Activated T-cell treated with anti-CD3 and anti-CD28 coated beads for 4 hours (primary cell): ENCODE measurements at places on chromosomes 3 and 15.

DNA sequence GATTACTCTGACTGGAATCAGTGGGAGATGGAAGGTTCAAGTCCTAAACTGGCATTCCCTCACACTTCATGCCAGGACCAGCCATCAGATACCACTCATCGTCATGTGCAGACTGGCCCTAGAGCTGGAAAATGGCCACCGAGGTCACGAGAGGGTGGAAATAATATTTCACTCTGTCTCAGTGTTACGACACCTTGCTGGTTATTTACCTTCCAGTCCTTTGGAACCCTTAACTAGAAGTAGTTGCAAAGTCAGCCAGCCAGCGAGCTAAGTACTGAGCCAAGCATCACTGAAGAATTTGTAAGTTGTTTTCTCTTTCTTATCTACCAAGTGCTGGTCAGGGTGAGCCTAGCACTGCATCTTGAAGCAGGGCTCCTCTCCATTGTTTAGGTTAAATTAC is 309.9 kb upstream of the RASGRP1 start:
- no peak for DNase-seq

GRCh38 chr3:54756330-54756731 is 171.5 kb downstream of the LRTM1 start:
- no peak for DNase-seq

DNA sequence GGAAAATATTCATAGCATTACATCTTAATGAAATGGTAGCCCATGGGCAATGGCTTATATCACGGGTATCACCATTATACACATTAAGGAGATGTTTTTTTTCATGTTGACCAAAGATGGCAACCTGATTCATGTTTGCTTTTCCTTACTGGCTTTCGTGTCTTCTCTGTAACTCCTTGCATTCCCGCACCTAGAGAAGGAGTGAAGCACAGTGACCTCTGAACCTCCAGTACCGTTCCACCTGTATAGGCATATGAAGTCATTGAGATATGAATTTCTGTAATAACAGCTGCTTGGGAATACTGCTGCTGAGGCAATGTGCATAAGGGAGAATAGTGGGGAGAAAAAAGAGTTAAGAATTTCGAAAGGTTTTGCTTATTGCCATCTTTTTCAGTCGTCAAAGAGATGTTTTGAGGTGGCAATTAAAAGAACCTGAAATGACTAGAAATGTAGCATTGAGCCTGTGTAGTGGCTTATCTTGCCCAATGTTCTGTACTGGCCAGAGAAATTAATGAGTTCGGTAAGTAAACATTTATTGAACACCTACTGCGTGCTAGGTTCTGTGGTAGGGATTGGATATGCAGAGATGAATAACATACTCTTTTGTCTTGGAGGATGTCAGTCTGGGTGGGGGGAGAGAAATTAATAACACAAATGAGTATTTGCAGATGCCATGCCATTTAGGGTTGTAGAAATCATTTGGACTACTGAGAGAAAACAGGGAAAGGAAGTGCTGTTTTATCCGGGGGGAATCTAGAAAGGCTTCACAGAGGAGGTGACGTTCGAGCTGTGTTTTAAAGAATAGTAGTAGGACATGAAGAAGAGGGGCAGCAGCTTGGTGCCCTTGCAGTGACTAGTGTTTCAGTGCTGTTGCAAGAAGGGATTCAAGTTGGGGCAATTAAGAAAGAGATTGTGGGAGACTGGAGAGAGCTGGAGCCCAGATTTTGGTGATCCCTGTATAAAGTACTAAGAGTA is 2.5 kb downstream of the FEM1B start:
- DNase-seq = no peak

GRCh38 chr3:38136393-38136776 is 542 bp downstream of the ACAA1 start:
- DNase-seq = no peak

DNA sequence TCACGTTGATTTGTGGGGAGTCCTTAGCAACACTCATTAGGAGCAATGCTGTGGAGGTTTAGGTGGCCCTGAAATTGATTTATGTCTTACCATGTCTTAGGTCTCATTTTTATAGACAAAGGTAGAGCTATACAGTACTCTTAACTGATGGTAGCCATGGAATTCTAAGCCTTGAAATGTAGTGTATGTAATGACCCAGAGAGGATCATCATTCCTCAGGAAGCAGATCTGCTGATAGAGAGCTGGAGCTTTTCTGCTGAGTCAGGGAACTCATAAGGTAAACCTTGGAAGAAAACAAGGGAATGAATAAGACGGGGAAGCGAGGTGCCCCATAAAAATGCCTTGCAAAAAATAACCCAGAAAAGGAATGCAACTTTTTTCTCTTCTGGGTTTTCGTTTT is 34.0 kb upstream of the ZNF639 start:
- DNase-seq = no peak

DNA sequence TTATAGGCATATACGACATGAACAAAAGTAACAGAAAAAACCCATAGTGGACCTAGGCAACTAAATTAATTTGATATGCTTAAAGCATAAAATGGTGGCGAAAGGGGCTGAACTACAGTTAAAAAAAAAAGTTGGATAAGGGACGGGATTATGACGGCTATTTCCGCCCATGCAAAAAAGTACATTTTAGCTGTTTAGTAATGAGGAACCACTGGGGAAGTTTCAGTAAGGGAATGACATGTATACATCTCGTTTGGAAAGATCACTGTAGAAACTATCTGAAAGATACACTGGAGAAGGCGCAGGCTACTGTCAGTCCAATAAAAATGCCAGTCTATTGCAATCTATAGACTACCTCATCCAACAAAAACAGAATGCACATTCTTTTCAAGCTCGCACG is 65.6 kb downstream of the ZNF148 start:
- no peak for DNase-seq

- no peak for DNase-seq
Measured at GRCh38 chr3:48565591-48566400, 2.2 kb upstream of the UCN2 start.

DNA sequence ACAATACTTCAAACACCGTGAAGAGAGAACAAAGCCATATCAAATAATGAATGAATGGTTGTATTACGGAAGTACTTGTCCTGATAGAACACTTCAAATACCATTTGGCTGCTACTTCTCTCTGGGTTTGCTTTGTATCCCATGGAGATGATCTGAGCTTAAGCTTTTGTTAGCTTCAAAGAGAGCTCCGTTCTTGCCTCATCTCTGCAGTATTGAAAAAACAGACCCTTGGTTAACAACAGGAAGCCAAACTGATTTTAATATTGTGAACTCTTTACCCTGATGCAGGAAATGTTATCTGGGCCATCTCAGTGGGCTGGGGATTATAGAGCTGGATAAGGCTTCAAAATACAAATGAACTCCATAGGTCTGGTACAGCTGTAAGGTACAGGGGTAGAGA is 101.0 kb downstream of the CHL1 start:
- no peak for DNase-seq

DNA sequence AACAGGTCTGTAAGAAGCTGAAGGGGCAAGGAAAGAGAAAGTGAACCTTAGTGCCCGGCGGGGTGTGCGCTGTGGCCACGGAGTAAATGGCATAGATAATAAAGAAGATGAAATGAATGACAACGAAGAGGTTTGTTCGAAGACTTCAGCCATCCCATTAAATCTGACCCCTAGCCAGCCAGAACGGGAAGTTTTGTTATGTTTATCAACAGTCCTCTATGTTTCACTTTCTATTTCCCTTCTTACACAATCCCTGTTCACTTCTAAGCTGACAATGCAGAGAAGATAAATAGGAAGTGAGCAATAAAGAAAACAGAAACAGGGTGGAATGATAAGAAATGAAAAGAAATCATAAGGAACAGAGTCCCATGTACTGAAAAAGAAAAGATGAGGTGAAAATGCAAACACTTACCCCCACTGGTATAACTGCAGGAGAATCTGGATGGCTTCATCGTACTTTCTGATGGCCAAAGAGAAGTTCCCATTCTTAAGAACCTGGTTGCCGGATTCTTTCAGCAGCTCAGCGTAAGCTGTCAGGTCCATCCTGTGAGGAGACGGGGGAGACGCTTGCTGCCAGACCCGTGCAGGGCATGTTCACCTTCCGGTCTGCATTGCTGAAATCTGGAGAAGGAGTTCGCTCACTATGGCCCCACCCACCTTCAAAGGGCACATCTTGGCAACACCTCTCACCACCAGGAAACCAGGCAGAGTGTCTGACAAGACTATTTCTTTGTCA is 36.8 kb downstream of the TRANK1 start:
- peak; percentile 40 for DNase-seq

DNA sequence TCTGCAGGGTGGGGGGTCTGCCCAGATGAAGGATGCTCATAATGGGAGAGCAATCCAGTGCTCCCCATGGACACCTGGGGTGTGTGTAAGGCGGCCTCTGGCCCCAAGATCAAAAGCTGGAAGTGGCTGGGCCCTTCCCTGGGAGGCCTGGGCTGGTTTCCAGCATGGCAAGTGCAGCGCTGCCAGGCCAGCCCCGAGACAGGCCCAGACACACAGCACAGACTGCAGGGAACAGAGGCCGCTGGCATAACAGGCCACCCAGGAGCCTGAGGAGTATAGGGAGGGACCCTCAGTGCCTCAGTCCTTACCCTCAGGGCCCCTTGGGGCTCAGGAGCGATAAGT is 10.0 kb downstream of the ITPKA start:
- no peak for DNase-seq

DNA sequence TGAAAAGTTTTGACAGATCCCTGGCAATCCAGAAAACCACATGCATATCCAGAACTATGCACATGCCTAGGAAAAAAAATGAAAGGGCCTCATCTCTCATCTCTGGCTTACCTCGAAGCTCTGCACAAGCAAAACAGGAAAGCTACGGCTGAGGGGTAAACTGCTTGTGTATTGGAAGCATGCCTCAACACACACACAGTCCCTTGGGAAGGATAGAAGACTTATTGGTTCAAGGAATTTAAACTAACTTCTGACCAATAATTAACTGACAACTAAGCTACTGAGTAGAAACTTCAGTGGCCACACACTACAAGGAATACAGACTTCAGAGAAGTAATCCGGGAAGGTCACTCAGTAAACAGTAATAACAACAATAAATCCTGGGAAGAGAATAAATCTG is 59.9 kb upstream of the POMGNT2 start:
- no peak for DNase-seq

DNA sequence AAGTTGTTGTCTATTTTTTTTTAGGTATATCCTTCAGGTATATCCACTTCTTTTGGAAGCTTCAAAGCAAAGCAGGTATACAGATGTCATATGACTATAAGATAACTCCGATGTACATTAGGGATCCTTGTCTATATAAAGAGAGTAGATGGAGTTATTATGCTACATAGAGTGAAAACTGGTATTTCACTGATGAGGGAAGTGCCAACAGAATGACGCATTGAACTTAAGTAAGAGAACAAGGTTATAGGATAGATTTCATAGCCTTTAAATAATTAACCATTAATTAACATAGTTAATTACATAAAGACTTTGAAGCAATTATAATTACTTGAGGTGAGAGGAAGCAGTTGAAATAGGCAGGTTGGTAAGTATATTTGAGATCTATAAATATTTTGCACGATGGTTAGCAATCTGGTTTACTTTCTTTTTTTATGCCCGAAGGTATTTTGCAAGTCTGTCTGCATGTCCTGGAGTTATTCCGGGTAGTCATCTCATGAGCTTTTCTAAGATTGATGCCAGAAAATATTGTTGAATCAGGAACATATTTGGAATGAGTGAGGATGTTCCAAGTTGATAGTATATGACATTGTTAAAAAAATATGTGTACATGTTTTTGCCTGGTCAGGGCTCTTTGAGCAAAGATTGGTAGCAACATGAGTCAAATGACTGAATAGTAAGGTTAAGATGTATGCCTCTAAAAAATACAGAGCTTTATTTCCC is 299.5 kb upstream of the KCNMB2 start:
- no peak for DNase-seq

DNA sequence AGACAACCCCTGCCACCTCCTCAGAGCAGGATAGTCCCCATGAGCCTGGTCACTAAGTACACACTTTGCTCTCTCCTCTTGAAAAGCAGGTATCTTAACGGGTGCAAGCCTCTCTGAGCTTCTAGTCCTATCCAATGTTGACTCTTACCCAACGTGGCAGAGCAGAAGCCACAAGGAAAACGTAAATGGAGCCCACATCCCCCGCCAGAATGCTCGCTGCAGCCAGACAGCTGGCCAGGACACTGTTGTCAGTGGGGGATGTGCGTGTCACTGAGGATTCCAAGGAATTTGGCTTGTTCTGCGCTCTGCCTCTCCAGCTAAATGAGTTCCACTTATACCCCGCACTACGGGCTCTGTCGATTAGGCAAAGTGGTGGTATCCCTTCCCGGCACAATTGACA is 67.8 kb upstream of the IGF1R start:
- no peak for DNase-seq

GRCh38 chr3:107201146-107201545 is 176.1 kb upstream of the CCDC54 start:
- no peak for DNase-seq

DNA sequence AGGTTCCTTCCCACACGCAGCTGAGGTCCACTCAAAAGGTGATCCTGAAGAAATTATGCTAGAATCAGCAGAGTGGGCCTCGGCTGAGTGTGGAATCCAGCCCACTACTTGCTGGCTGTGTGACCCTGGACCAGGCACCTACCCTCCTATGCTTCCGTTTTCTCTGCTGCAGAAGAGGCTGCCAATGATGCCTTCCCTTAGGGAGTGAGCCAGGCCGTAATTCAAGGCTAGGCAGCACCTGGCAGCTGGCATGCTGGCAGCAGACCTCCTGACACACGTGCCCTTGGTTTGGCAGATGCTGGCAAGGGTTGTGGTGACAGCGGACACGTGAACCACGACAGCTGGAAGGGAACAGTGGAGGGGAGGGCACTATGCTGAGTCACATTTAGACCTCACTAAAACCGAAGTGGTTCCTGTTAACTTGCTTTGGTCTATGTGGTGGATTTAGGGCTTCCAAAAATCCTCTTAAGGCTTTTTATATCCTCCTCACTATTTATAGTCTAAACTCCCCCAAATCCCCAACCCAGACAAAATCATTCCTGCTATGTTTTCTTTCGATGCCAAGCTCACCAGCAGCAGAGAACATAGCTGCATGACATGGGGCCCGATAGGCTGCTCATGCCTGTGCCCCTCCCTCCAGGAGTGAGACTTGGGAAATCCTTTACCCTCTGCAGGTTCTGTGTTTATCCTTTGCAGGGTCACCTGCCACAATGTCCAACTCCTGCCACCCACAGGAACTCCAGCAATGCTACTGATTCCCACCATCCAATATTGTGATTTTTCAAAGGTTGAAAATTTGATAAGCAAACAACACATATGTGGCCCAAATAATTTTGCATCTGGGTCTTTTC is 10.6 kb upstream of the PCSK6 start:
- no peak for DNase-seq
